ENCODE measurements at places on chromosomes 12 and 14.

DNA sequence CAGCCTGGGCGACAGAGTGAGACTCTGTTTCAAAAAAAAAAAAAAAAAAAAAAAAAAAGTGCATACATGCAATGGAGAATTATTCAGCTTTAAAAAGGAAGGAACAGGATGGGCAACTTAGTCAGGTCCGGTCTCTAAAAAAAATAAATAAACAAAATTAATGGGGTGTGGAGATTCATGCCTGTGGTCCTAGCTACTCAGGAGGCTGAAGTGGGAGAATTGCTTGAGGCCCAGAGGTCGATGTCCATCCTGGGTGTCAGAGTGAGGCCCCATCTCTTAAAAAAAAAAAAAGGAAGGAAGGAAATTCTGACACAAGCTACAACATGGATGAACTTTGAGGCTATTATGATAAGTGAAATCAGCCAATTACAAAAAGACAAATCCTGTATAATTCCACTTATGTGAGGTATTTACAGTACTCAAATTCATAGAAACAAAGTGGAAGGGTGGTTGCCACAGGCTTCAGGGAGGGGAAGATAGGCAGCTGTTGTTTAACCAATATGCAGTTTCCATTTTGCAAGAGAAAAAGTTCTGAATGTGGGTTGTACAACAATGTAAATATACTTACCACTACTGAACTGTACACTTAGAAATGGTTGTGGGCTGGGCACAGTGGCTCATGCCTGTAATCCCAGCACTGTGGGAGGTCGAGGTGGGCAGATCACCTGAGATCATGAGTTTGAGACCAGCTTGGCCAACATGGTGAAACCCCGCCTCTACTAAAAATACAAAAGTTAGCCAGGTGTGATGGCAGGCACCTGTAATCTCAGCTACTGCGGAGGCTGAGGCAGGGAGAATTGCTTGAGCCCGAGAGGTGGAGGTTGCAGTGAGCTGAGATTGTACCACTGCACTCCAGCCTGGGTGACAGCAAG is 12.3 kb upstream of the APOF start:
- DNase-seq = no peak

DNA sequence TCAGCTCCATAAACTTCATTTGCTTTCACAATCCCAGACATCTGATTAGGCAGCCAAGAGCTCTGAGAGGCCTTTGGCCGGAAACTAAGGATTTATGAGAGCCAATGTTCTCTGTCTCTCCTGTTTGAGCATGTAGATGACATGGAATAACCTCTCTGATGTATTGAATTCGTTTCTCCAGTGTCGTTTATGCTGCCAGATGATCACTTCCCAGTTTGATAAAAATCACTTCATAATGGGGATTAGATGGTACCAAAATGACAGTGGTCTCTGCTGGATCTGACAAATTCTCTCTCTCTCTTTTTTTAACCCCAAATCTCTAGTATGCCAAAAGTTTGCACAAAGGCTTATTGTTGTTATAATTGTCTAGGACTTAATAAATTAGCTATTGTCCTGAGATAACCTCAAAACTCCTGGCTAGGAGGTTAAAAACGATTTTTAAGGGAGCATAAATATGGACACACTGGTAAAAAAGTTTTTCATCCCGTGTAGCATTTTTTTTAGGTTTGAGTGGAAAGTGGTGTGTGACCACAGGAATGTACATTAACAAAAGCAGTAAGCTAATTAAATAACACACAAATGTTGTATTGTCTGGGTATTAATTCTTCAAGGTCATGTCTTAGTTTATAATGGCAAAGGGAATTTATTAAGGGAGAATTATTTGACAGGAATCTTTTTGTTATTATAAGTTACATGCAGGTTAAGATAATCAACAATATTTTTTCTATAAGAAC is 82.6 kb upstream of the USP44 start:
- no peak for DNase-seq

DNA sequence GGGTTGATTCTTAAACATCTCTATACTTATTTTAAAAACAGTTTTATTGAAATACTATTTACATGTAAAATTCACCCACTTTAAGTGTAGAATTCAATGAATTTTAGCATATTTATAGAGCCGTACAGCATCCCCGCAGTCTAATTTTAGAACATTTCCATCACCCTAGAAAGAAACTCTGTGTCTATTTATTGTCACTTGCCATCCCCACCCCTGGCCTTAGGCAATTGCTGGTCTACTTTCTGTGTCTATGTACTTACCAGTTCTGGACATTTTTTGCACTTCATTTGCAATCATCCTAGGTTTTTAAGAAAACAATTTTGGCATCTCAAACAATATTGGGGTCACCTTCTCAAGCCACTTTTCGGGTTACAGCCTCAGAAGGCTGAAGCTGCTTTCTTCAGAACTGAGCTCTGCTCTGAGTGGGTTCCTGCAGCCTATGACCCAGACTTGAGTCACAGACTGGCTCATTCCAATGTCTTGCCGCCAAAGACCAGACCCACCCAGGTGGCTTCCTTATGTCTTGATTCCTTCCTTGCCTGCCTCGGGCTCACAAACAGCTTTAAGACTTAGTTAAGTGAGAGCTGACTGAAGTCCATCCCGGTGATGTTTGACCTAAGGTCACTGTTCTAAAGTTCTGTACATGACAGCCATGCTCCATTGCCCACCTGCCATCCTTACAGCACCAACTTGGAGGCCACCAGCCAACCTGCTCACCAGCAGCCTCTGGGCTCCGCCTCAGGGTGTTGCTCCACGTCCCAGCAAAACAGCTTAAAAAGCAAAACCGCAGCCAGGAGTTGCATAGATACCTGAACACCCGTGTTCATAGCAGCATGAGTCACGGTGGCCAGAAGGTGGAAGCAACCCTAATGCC is 131.5 kb downstream of the CHST11 start:
- DNase-seq = no peak

- DNase-seq = no peak
Observed at GRCh38 chr12:81597928-81598604, 161.1 kb downstream of the PPFIA2 start.
